Activated T-helper 1 cell treated with anti-CD3 and anti-CD28 coated beads, Interleukin-12 subunit alpha, Interleukin-12 subunit beta, Interleukin-2, Interleukin-4 antibody, amounts not matched to agents 30 ng/mL and 10 ng/mL and 1 ng/mL, durations not matched to agents 14 hours and 24 hours and 36 hours (primary cell): ENCODE measurements at places on chromosomes 1 and 21. TPM values are rescaled to one million over a fixed set of nuclear protein-coding genes. Genes with fewer than 3 reads are reported as not detected.
A peak's percentile ranks its signal among the peaks of the same experiment; 100 is the strongest.

DNA sequence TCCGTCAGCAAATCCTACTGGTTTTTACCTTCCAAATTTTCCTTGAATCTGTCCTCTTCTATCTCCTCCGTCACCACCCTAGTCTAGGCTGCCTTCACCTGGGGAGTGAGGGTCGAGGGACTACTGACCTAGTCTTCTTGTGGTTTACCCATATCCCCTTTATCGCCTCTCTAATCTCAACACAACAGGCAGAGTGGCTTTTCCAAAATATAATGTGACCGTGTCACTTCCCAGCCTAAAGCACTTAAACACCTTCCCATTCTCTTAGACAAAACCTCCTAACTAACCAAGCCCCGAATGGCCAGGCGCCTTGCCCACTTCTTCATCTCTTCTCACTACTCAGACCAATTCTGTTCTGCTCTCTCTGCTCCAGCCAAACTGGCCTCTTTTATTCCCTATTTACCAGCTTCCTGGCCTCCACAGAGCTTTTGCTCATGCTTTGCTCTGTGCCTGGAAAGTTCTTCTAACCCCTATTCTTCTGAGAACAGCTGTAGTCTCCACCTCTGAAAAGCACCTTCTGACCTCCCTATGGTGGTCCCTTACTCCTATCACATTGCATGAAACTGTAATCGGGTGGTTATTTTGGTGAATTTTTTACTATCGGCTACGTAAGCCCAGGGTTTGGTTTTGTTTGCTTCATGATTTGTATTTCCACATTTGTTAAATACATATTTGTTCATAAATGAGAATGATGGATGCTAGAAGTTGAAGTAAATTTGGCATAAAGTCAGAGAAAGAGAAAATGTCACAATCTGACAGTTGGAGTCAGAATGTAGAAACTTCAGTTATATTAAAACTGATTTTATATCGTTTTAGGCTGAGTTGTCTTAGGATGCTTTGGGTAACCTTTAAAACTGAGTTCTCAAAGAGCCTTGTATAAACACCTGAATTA is 1.2 kb upstream of the NBPF1 start:
- peak; percentile 3 for DNase-seq

GRCh38 chr1:171507435-171507834 is 22.1 kb downstream of the PRRC2C start:
- DNase-seq: no peak

- peak; percentile 53 for DNase-seq
Observed at GRCh38 chr1:202159534-202160371, 649 bp downstream of the PTPN7 start.

The PTPN22 gene
- 66.2 and 66.7 TPM in 2 replicates for total RNA-seq

The LCA5L gene
- total RNA-seq: not detected in 2 replicates

The CHRM3 gene
- not detected in 2 replicates for total RNA-seq

- DNase-seq: no peak
Observed at GRCh38 chr1:83760226-83761021, 238.5 kb downstream of the TTLL7 start.

DNA sequence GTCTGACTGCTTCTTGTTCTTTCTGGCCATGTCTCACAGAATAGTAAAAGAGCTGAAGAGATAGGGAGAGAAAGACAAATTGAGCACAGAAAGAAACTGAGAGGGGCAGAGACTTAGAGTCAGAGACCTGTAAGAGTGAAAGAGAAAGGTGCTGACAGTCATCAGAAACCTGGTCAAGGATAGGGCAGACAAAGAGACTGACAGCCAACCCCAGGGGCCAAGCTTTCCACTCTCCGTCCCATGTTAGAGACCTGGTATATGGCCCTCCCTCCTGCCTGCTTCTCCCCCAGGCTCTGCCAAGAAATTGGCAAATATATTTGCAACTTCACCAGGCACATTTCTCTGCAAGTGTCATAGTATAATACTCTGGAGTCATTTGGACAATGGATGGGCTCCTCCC is 64.6 kb downstream of the RHBG start:
- DNase-seq: no peak

The ADAMTS1 gene
- total RNA-seq: 1.7 and 1.8 TPM in 2 replicates

The UBE2U gene
- total RNA-seq: not detected in 2 replicates

DNA sequence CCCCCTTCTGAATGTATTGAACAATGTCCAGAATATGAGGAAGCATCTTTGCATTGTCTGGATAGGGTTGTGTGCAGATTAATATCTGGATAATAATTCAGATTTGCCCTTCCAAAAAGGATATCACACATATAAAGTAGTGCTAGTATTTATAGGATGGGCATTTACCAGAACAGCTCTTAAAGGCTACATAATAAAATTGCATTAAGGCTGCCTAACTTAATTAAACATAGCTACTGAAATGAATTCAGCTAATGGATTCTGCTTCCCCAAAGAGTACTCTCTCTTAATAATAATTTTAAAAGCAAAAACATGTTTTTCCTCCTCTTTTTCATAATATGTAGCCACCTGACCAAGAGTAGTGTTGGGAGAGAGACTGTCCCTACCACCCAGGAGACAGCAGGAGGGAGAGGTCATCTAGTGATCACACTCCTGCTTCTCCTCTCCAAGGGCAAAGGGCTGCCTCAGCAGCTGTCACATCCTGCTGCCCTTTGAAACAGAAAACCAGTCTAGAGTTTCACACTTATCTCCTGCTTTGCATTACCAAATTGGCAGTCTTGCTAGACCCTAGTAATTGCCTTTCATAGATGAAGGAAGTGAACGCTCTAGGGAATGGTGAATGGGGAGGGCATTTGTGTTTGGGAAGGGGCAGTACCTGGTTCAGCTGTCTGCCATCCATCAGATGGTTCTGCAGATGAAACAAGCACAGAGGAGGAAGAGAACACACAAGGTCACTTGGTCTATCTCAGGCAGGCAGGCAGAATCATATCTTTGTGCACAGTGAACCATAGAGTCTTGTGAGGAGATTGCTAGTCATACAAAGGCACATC is 29.3 kb upstream of the DDAH1 start:
- no peak for DNase-seq

The ALX3 gene
- not detected in 2 replicates for total RNA-seq

DNA sequence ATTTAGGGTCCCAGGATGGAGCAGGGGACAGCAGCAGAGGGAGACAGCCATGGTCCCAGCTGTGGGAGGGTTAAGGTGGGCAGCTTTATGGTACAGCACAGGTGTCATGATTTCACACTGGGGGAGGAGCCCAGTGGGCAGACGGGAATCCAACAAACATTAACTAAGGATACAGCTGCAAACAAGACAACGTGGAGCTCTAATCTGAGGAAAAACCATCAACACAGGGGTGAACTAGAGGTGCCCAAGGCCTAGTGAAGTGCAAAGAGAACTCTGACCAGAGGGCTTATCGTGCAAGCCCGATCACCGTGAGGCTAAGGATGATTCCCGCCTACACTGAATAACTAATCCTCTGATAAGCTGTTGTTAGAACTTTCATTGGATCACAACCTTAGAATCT is 18.7 kb downstream of the ECE1 start:
- no peak for DNase-seq

The HS2ST1 gene
- total RNA-seq: 12.1 and 15.0 TPM in 2 replicates

The C1orf56 gene
- total RNA-seq: 1.6 and 1.7 TPM in 2 replicates

The PYHIN1 gene
- total RNA-seq: 19.5 and 19.9 TPM in 2 replicates

DNA sequence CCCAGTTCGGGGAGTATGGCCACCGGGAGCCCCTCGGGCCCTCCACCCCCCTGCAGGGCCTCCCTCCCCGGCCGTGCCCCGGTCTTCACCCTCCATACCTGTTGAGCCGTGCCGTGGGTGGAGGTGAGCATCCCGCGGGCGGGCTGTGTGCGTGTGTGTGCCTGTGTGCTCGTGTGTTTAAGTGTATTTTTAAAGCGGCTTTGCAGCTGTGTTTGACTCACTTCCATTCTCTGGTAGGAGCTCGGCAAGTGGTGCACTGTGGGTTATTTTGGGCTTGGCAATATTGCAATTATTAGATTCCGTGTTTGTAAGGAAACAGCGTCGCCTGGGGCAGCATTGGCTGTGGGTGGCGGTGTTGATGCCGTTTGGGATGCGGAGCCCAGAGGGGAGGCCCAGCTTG is 20.3 kb upstream of the PLCH2 start:
- no peak for DNase-seq

The DPT gene
- total RNA-seq: not detected in 2 replicates

- DNase-seq: no peak
Observed at GRCh38 chr1:247324923-247325322, 6.7 kb downstream of the ZNF496 start.

DNA sequence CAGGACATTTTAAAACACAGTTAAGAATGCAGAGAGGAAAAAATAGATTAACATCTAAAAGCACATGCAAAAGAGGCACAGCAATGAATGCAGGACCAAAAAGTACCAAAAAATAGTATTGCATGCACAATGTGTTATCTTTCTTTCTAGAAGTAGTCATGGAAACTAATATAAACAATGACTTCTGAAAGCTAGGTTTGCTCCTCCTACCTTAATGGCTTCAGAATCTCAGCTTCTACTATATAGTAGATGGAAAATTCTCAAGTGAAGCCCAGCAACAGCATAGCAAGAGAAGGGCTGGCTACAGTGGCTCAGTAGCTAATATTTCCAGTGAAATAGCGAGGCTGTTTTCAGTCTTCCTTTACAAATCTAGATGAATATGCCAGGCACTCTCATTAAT is 125.1 kb downstream of the CRB1 start:
- DNase-seq: no peak

- no peak for DNase-seq
Observed at GRCh38 chr1:10694274-10694632, 102.2 kb downstream of the CASZ1 start.

The RNU1-4 gene
- total RNA-seq: 2,178 and 3,041 TPM in 2 replicates

DNA sequence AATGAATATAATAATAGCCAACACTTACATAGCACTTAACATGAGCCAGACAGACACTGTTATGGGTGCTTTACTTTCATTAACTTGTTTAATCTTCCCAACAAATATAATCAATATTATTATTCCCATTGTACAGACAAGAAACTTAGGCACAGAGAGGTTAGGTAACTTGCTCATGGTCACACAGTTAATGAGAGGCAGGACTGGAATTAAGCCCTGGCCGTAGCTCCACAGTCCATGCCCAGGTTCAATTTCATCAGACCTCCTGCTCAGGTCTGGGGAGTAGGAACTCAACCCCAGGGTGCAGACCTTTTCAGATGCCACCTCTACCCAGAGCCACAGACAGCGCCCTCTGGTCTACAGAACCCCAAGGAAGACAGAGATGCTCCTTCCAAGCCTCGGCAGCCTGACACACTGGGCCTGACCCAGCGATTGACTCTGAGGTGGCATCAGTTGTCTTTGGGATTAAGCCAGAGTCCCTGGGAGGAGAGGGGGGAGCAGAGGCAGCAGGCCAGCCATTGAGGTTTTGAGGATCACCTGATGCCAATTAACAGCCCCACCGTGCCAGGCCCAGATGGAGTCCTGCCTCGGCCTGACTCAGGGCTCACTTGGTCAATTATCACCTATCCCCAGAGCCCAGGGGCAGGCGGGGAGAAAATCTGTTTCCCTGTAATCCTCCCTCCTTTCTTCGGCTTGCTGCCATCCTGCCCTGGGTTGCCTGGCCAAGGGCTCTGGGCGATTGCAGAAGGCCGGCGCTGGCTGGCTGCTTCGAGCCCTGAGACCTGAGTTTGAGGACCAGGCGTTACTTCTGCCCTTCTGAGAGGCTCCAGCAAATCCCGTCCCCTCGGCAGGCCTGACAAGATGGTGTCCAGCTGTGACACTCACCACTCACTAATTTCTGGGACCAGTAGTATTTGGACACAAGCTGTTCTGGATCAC is 116.7 kb downstream of the LACTBL1 start:
- DNase-seq: no peak

- DNase-seq: no peak
Observed at GRCh38 chr21:14943616-14944015, 121.2 kb downstream of the NRIP1 start.

GRCh38 chr21:42057851-42058437 is 13.2 kb upstream of the UMODL1 start:
- no peak for DNase-seq

GRCh38 chr1:155858800-155859233 is 550 bp upstream of the SYT11 start:
- no peak for DNase-seq

The RNU1-1 gene
- 2,178 and 3,041 TPM in 2 replicates for total RNA-seq

DNA sequence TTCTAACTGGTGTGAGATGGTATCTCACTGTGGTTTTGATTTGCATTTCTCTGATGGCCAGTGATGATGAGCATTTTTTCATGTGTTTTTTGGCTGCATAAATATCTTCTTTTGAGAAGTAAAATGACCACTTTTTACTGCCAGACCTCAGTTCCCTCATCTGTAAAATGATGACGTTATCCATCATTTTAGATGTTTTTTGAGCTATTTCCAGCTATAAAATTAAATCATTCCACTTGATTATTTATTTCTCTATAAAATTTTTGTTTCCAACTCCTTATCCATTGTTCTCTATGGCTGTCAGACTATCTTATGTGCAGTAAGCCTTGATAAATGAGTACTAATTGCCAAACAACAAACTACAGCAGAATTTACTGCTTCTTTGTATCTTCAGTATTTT is 33.2 kb downstream of the RGS5 start:
- DNase-seq: no peak

DNA sequence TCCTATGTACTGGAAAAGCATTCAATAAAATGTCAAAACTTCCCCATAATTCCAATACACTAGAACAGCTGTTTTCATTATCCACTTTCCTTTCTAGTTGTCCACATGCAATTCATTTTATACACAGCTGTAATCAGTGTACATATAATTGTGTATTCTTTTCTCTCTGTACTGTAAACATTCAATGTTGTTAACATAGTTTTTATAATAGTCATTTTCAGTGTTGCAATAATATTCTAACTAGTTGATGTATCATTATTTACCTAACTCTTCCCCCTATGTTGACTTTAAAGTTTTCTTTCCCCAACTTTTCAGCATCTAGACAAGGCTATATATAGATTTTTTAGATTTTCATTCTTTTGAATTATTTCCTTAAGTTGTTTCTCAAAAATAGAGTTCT is 44.4 kb downstream of the DIPK1A start:
- DNase-seq: no peak

The AADACL4 gene
- total RNA-seq: not detected in 2 replicates

The BTBD8 gene
- total RNA-seq: 0.91 and 1.0 TPM in 2 replicates

The CXADR gene
- total RNA-seq: 0.05 and 0.18 TPM in 2 replicates

GRCh38 chr1:32816676-32817158 is 441 bp downstream of the YARS1 start:
- no peak for DNase-seq

- DNase-seq: no peak
Observed at GRCh38 chr1:22289307-22289995, 146.6 kb upstream of the WNT4 start.

GRCh38 chr1:63743781-63744180 is 30.0 kb upstream of the ROR1 start:
- DNase-seq: no peak

DNA sequence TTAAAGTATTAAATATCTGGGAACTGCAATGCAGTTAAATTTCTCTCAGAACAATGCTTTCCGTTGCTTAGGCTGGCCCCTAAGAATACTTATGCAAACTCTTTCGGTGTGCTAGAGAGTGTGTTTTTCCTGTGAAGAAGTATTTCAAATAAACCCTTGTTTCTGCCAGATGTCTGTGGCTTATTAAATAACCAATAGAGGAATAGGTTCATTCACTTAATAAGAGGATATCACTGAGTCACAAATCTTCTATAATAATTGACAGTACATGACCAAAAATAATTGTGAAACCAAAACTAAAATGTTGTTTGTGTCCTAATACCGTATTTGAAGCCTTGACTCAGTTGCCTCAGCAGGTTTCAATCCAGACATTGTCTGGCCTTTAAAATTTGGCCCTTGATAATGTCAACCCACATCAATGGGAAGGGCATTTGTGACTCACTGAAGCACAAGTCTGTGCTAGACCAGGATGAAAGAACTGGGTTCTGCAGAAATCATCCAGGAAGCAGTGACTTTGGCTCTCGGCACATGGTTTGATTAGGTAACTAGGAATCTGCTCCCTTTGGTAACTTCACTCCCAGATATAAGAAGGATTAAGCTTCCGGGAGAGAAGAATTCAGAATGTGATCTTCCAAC is 104.2 kb upstream of the BARHL2 start:
- DNase-seq: no peak

- DNase-seq: no peak
Observed at GRCh38 chr1:182279724-182280503, 111.7 kb downstream of the GLUL start.
